Airway epithelial cell (primary cell): ENCODE measurements at places on chromosomes 7 and 10. TPM values are rescaled to one million over a fixed set of nuclear protein-coding genes. Genes with fewer than 3 reads are reported as not detected.

Gene IFIT2
- 0.19 and 0.28 TPM in 2 replicates for total RNA-seq

Gene TRPV5
- total RNA-seq, result not detected in 2 replicates

Gene RPEL1
- total RNA-seq, result not detected in 2 replicates

Gene SFTPA2
- total RNA-seq, result not detected in 2 replicates

Gene PIP
- total RNA-seq, result not detected in 2 replicates
